ENCODE measurements at places on chromosomes 1 and 21.

DNA sequence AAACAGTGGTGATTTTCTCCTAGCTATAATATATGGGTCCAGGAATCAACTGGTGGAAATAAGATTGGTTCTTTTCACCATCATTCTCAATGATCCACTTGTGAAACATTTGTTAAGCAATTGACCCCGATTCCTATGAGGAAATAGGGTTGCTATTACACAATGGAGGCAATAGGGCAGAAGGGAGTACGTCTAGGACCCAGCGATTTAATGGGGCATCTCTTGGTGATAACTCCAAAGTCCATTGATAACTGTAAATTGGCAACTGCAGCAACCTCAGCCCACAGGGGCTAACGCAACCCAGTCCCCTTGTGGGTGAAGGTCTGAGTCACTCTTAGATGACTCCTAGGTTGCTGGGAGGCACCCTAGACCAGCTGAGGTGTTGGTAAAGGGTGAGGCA lies 62.5 kb upstream of the BARHL2 start:
- no peak for DNase-seq

DNA sequence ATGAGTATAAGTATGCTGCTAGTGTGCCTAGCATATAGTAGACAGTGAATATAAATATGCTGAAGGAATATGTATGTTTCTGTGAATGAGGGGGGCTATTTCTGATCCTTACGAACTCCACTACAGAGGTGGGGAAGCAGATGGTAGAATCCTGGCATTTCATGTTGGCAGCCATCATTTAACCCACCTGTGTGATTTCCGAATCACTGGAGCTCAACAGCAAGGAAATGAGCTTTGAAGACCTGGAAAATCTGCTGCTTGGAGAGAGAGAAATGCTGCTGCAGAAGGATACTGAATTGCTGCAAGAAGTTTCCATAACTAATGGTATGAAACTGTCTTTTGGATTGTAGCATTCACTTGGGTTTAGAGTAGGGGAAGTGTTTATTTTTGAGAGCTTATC lies 83.5 kb downstream of the RABGAP1L start:
- DNase-seq, result no peak

GRCh38 chr1:226443439-226443838 lies 35.5 kb upstream of the PARP1 start:
- no peak for DNase-seq

DNA sequence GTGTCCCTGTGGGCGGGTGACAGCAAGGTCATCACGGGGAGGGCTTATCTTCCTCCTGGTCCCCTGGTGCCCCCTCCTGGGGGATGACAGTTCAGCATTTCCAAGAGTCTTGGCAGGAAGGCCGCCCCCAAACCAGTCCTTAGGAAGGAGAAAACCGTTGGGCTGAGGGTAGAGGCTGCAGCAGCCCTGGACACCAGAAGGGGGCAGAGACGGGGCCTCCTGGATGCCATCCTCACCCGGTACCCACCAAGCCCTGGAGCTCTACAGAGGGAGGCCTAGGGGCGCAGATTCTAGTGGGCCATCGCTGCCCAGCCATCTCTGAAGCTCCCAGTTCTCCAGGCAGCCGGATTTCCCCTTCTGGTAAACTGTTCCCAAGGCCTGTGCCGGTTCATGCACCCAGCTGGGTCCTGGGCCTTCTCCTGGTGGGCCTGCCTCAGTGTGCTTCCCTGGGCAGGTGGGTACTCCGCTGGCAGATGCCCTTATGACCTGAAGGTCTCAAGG lies 14.8 kb upstream of the ZNF669 start:
- DNase-seq, result no peak

GRCh38 chr1:199283794-199284193 lies 645.0 kb downstream of the PTPRC start:
- no peak for DNase-seq

- DNase-seq, result no peak
These were observed 45.4 kb downstream of the PLEKHA6 start for GRCh38 chr1:204314171-204314892.

DNA sequence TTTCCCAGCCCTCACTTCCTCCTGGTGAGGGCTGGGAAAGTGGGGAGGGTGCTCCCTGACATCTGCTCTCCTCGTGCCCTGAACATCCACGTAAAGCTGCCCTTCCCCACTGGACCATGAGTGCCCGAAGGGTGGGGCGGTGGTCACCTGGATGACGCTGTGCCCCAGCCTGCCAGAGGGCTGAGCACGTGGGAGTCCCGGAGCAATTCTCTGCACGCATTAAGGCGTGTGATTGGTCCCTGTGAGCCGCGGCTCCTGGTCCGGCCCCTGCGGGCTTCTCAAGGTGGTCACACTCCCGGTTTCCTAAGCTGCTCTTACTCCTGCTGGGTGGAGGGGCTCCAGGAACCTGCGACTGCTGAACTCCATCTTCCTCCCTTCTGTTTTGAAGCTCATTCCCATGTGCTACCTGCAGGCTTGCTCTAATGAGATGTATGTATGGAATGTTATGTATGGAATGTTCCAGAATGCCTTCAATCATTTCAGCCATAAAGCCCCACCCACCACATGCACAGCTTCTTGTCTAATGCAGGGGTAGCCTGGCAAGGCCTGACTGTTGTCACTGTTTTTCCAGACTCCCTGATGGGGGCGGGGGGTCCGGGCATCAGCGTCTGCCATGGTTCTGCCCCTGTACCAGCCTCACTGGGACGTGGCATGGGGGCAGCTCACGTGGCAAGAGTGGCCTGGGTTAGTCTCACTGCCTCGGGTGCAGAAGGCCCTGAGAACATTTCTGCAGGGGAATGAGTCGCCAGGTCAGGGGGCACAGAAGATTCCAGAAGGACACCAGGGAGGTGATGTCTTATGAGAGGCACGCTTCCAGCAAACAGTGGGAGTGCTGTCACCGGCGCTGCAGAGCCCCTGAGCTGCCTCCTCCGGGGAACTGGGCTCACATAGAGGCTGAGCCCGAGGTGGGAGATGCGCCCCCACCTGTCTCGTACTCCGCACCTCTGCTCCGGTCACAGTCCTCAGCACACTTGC lies 19.4 kb downstream of the KRTAP10-1 start:
- no peak for DNase-seq

GRCh38 chr1:219324629-219325367 lies 151.1 kb downstream of the LYPLAL1 start:
- no peak for DNase-seq

GRCh38 chr1:22176258-22176657 lies 33.4 kb upstream of the WNT4 start:
- DNase-seq, result no peak

DNA sequence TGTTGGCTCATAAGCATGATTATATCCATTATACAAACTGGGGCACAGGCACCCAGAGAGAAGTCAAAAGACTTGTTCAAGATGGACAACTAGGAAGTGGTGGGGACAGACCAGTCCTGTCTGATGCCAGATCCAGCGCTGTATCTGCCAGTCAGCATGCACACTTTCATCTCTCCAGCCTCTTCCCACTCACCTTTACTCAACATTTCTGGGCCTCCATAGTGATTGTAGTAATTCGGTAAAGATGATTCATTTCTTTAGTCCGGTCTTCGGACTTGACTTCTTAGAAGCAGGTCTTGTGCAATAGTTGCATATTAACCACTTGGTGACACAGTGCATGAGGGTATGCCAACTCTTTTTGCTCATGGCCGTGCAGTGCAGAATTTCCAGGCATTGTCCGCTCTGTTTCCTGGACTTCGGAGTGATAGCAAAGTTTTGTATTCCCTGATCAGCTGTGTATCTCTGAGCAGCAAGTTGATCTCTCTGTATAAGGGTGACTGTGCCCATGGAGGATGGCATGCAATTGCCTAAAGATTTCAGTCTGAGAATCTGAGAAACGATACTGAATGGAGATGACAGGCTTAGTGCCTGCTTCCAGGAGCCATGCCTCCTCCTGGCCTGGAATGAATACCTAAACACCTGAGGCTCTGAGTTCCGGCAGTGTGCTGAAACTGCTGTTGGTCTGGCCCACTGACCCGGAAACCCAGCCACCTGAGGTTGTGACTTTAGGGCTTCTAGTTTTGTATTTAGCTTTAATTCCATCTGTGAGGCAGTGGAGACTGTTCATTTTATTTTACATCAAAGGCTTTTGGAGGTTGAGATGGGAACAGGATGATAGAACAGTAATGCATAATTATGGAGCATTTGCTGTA lies 39.0 kb downstream of the GALNT2 start:
- peak; percentile 30 for DNase-seq

DNA sequence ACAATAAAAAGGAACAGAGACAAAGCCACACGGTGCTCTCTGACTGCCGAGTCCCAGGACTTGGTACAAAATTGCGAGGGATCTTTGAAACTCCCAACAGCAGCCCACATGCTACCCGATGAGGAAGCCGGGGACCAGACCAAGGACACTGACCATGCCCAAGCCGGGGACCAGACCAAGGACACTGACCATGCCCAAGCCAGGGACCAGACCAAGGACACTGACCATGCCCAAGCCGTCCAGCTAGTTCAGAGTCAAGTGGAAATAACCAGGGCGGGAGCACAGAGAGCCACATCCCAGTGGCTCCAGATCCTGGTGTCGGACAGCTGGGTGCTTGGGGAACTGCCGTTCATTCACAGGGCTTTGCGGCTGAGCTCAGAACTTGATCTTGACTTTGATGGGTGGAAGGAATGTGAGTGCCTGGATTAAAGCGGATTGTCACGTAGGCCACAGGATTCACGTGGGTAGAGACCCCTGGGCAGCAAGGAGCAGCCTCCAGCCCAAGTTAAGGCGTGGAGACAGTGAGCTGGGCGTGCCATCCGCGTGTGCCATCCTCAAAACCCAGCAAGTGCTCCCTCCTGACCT lies 16.5 kb upstream of the TRAPPC10 start:
- no peak for DNase-seq

- no peak for DNase-seq
These were observed 1.1 kb upstream of the ZNF496 start for GRCh38 chr1:247332623-247333361.

GRCh38 chr1:36829066-36829465 lies 205.2 kb downstream of the GRIK3 start:
- no peak for DNase-seq

DNA sequence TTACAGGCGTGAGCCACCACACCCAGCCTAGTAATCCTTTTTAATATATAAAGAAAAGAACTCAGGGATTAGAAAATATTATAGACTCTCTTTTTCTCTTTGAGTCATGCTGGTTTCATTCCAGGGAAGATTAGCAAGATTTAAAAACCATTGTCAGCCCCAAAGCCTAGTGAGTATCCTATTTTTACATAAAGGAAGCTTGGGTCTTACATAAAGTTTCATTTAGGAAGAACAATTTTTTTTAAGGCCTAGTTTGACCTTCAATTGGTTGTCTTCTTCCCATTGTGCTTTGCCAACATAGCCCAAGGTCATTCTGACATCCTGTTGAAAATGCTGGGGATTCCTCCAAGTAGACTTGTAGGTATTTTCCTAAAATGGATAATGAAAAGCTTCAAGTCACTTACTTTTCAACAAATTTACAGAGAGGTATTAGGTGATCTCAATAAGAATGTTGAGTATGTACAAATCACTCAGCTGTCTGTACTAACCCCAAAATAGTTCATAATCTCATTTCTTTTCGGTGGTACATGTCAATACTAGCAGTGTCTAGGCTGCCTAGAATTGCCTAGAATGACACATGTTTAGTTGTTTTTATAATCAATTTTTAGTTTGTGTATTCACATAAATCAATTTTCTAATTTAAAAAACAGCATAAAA lies 4.3 kb upstream of the KIF14 start:
- no peak for DNase-seq

- DNase-seq, result no peak
These were observed 37.3 kb upstream of the TMEM125 start for GRCh38 chr1:43232482-43232881.

DNA sequence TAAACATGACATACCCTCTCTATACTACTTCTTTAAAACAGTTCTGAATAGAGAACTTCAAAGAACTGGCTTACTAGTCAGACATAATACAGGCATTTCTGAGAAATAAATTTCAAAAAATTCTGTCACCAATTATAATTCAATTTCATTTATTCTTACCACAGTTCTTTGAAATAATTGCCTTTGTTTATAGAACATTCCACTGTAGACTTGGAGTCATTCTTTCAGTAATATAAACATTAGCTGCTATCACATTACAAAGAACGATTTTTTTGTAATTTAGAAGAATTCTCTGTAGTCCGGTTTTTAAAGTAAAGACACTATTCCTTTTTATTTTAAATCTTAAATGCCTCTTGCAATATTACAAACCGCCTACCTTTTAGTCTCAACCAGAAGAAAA lies 146.4 kb upstream of the COL11A1 start:
- no peak for DNase-seq

- DNase-seq, result no peak
These were observed 6.5 kb downstream of the CAPN9 start for GRCh38 chr1:230753586-230754251.

- no peak for DNase-seq
These were observed 2.5 kb downstream of the MEX3A start for GRCh38 chr1:156079762-156080161.

DNA sequence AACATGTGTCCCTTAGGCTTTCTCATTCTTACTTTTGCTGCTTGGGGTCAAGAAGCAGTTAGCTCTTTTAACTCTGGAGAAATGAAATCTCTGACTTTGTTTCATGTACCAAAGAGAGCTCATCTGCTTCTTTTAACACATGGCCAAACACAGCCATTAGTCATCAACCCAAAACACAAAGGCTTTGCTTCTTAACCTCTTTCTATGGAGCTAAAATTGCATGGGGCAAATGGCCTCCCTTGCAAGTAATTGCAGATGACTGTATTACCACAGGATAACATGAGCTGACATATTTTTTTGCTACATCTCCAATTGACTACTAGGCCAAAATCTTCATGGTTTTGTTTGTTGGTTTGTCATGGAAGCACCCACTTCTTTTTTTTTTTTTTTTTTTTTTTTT lies 300.9 kb downstream of the BRINP3 start:
- DNase-seq, result no peak

GRCh38 chr1:25120281-25120680 lies 112.0 kb downstream of the SYF2 start:
- no peak for DNase-seq

DNA sequence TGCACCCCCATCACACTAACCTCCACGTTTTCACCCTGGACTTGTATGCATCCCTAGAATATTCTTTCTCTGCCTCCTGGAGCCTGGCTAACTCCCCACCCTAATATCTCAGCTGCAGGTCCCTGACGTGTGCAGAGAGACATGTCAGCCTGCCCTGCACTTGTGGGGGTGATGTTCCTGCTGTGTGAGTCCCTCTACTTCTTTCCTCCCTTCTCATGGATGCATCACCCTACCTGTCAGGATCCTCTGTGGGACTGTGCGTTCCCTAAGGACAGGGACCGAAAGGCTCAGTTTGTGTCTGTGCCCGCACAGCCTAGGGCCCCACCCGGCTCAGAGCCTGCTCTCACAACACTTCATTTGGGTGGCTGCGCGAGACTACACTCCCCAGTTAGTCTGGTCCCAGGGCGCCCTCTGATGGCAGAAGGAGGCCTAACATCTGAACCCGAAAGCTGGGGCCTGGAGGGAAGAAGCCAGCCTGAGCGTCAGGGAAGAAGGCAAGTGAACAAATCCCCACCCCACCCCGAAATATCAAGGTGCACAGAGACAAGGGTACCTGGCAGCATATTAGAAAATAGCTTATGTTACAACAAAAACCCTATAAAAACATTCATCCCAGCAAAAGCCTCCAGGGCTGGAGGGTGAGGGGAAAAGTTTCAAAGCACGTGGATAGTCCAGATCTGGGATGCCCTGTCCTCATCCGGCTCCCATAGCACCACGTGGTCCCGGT lies 3.7 kb downstream of the CD52 start:
- peak; percentile 88 for DNase-seq

- DNase-seq, result no peak
These were observed 359.8 kb upstream of the KAZN start for GRCh38 chr1:14238472-14239307.

Measured in bone marrow (tissue), 2 donors.